ENCODE measurements at places on chromosomes 11 and 22. TPM values are rescaled to one million over a fixed set of nuclear protein-coding genes. Genes with fewer than 3 reads are reported as not detected.

The MPPED1 gene
- total RNA-seq: not detected

The USH1C gene
- not detected for total RNA-seq

The MRGPRX4 gene
- total RNA-seq: not detected

The C11orf65 gene
- total RNA-seq: 1.5 TPM

The PAMR1 gene
- total RNA-seq: 512 TPM

The HBE1 gene
- total RNA-seq: not detected

The GLYATL2 gene
- total RNA-seq: 1.4 TPM

The TEF gene
- total RNA-seq: 15.1 TPM

The LMO1 gene
- not detected for total RNA-seq

The DEPDC7 gene
- 6.6 TPM for total RNA-seq

The MPZL2 gene
- 0.25 TPM for total RNA-seq

The LRRC56 gene
- 0.62 TPM for total RNA-seq

The GGTLC3 gene
- not detected for total RNA-seq

The TTLL8 gene
- total RNA-seq: not detected

The C22orf31 gene
- total RNA-seq: not detected

The C22orf23 gene
- 0.62 TPM for total RNA-seq

The PIH1D2 gene
- total RNA-seq: 2.2 TPM

The GRAP2 gene
- total RNA-seq: not detected

The ZBTB16 gene
- total RNA-seq: under 0.01 TPM

The C11orf16 gene
- total RNA-seq: not detected

The TNNI2 gene
- not detected for total RNA-seq

The PNPLA5 gene
- not detected for total RNA-seq

The ALKBH3 gene
- total RNA-seq: 54.0 TPM

The SLC15A3 gene
- total RNA-seq: 10.6 TPM

The CCDC157 gene
- total RNA-seq: 2.5 TPM

The MEI1 gene
- 2.1 TPM for total RNA-seq

The C11orf42 gene
- not detected for total RNA-seq

The SYNGR1 gene
- 8.1 TPM for total RNA-seq

The CDC42BPG gene
- 0.11 TPM for total RNA-seq

The KCNC1 gene
- not detected for total RNA-seq

Measured in uterine smooth muscle cell (primary cell).